ENCODE measurements at places on chromosomes 11 and 22.

DNA sequence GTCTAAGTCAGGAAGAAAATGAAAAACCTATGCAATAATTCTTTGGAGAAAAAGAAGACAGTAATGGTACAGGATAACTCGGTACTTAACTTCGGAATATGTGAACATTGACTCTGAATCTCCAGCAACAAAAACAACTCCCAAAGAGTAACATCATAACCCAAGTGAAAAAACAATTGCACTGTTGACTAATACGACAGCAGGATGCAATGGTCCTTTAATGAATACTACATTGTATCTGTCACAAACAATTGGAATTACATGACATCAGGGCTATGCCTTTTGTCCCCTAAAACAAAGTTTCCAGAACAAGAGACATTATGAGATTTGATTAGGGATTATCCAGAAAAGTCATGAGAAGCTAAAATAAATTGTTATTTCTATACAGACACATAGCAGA, 1065.9 kb downstream of the LRRC4C start:
- DNase-seq, result no peak

DNA sequence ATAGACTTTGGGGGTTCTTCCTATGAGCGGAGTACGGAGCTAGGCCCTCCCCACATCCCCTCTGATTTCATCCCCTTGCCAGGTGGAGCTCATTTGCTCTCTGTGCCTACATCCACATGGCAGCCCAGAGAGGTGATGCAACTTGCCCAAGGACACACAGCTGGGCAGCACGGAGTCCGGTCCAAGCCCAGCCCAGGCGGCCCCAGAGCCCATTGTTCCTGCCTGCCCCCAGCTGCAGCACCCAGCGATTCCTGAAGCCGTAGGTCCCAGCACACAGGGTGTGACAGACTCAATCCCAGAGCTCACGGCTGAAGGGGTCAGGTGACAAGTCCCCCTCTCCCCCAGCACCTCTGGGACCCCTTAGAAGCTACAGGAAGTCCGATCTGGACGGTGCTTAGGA, 22.2 kb upstream of the RFPL3 start:
- DNase-seq, result no peak

GRCh38 chr22:31096657-31097279, 10.6 kb downstream of the SELENOM start:
- no peak for DNase-seq

- DNase-seq, result no peak
These were observed 572.9 kb upstream of the CHORDC1 start for GRCh38 chr11:90795746-90796145.

- no peak for DNase-seq
These were observed 4.7 kb upstream of the SPI1 start for GRCh38 chr11:47383071-47383470.

DNA sequence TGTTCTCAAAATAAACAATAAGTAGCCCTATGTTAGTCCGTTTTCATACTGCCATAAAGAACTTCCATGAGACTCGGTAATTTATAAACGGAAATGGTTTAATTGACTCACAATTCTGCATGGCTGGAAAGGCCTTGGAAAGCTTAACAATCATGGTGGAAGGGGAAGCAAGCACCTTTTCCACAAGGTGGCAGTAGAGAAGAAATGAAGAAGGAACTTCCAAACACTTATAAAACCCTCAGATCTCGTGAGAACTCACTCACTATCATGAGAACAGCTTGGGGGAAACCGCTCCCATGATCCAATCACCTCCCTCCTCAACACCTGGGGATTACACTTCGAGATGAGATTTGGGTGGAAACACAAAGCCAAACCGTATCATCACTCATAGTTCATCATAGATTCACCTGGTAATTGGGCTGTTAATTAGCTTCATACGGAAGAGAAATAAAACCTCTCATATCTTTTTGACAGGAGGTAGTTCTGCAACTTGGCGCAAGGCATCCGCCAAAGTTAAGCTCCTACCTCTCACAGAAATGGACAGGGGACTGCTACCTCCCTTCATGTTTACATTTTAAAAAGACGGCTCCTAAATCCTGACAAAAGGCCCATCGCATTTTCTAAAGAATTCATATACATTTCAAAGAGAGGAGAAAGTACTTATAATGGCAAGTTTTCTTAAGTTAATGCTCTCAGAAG, 49.0 kb downstream of the MUC15 start:
- no peak for DNase-seq

DNA sequence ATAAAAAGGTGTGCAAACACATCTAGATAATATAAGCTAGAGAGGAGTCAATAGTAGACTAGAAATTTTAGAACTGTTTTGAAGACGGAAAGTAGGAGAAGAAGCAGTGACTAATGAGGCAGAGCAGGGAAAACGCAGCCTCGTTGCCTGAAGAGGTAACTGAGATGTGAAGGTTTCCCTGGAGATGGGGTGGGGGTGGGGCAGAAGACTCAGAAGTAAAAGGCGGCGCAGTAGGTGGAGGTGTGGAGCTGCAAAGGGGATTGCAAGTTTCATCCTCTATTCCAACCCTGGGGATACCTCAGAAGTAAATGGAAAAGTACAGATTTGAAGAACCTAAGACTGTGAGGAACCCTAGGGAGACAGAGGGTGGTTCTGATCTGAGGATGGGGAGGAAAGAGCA, 109.5 kb downstream of the TMPRSS5 start:
- DNase-seq, result no peak

DNA sequence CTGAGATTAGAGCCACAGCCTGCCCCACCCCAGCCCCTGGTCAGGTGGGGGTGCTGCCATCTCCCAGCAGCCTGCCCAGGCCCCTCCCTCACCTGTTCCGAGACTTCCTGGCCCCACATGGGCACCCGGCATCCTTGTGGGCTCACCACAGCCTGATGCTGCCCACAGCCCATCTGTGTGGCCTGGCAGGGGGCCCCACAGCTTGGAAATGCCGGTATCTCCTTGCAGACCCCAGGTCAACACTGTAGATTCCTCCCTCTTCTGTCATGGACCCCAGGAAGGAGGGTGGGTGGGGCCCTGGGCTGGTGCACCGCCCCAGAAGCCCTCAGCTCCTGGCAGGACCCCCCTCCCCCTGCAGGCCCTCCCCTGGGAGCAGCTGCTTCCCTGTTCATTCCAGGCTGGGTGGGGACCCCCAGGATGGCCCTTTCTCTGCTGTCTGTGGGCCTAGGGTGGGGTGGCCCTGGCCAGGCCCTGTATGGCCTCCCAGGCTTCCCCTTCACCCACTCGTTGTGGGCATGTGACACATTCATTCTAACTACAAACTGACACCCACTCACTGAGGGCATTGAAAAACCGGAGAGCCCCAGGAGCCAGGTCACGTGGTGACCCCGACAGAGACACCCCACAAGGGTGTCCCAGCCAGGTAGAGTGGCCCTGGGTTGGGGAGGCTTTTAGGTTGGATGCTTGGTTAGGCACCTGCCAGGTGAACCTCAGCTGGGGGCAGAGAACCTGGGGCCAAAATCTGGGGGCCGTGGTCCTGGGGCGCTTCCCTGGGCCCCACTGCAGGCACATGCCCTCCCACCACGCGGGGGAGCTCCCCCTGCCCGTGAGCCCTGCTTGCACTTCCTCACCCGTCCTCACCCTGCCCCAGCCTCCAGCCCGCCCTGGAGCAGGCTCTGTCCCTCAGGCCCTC, 44.1 kb upstream of the CCDC188 start:
- DNase-seq, result no peak
